Psoas muscle (tissue), 8 donors: ENCODE measurements at places on chromosomes 16 and 17.

- no peak for DNase-seq
Observed at GRCh38 chr17:49887744-49888360, 40.0 kb upstream of the TAC4 start.

DNA sequence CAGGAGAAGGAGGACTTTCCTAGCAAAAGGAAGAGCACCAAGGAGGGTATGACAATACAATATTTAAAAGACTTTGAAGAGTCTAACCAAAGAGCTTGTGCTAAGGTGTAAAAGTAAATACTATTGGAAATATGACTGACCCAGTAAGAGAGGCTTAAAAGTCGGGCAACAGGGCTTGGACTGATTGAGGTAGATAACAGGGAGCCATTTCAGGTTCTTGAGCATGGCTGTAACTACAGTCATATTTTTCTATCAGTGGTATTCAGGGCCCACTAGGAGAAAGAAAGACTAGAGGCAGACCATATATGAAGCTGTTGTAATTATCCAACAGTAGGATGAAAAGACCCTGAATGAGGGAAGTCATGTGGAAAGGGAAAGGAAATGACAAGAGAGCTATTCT is 62.3 kb downstream of the SMURF2 start:
- no peak for DNase-seq

DNA sequence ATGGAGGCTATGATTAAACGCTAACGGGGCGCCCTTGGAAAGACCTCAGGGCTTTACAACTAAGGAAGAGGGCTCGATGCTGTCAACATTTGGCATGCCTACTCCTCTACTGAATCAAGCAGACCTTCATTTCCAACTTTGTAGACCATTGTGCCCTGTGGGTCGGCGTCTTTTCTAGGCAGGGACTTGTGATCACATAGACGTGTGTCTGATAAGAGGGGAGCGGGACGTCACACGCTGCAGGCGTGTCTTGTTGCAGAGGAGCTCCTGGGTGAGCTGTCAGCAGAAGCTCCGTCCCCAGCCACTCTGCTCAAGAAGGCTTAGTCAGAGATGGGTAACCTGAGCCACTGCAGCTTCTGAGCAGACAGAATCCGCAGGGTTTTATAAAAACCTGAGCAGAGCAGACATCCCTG is 2.8 kb downstream of the MAPK8IP3 start:
- DNase-seq, result peak; percentile 64

- no peak for DNase-seq
Observed at GRCh38 chr17:78343543-78344201, 16.2 kb downstream of the SOCS3 start.

- DNase-seq, result no peak
Observed at GRCh38 chr16:31710134-31710533, 163.5 kb upstream of the ZNF267 start.

DNA sequence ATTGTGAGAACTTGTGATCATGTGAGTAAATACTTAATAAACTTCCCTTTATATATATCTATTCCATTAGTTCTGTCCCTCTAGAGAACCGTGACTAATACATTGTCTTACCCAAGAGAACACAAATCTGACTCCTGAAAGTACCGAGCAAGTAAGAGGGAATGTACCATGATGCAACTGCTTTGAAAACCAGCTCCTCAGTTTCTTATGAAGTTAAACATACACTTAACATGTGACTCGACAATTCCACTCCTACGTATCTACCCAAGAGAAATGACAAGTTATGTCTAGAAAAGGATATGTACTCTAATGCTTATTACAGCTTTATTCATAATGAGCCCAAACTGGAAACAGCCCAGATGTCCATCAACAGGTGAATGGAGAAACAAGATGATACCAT is 8.8 kb upstream of the GJD3 start:
- DNase-seq, result no peak

DNA sequence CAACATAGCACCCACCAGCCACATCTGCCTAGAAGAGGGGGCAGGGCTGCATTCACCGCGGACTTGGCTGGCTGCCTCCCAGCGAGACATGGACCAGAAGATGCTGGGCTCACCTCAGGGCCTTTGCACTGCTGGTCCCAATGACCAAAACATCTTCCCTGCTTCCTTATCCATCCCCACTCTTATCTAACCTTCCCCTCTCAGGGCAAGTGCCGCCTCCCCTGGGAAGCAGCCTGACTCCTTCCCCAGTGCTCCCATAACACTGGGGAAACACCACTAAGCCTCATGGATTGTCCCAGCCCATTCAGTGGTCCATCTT is 5.7 kb downstream of the TMC6 start:
- DNase-seq, result no peak

DNA sequence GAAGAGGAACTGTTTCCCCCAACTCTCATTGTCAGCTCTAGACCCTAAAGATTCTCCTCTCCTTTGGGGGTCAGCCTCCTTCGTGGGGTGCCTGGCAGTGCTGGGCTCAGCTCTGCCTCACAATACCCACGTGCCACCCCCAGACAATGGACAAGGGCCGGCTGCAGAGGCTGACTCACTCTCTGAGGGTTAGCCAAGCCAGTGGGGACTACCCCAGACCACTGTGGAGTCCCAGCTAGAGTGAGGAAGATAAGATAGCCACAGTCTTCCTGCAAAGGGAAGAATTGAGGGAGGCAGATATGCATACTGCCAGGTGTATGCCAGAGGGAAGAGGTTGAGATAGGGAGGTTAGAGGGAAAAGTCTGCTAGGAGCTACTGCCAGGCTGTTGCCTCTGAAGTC is 13.5 kb upstream of the MTMR4 start:
- DNase-seq, result no peak

DNA sequence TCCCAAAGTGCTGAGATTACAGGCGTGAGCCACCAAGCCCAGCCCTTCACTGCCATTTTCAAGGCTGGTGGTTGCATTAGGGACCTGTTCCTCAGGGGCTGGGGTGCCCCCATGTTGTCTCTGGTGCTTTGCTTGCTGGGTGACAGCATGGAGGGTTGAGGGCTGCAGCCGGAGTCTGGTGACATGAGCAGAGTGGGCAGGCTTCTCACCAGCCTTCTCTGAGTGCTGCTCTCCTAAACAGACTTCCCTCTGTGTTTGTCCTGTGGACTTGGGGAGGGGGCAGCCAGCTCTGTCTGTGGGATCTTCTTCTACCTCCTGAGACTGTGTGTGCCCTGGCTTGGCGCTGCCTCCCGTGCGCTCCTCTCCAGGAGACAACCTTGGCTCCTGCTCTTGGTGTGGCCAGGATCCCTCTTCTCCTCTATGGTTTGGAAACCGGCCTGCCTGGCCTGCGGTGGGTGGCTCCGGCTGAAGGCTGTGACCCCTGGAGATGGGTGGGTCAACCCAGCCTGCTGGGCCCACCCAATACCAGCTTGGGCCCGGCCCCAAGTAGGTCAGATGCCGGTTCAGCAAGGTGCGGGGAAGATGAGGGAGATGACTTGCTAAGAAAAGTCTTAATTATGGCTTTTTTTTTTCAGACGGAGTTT is 72.1 kb downstream of the PDPK1 start:
- DNase-seq, result no peak

DNA sequence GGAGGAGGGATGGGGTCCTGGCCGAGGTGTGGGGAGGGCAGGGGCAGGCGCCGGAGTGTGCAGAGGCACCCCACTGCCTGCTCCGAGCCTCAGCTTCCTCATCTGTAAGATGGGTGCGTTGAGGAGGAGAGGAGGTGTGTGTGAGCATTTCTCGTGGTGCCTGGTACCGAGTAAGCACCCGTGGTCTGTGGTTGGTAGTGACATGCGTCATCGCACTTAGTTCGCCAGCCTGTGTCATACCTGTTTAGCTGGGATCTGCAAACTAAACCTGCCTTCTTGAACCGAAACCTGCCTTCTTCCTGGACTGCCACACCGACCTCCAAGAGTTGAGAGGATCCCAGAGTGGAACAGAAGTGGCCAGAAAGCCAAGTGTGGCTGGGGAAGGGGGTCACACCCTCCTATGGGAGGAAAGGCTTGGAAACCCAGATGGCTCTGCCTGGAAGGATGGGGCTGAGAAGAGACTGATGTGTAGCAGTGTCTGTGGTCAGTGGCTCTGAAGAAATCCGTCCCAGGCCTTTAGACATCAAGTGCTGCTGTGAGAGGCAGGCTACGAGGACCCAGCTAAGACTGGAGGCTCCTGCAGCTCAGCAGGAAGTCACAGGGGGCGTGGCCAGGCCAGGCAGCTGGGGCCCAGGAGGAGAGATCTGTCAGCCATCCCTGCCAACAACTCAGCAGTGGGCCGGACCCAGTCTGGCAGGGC is 162.6 kb upstream of the PLCG2 start:
- DNase-seq, result peak; percentile 72

GRCh38 chr17:39899215-39899614 is 19.2 kb downstream of the GSDMB start:
- no peak for DNase-seq

DNA sequence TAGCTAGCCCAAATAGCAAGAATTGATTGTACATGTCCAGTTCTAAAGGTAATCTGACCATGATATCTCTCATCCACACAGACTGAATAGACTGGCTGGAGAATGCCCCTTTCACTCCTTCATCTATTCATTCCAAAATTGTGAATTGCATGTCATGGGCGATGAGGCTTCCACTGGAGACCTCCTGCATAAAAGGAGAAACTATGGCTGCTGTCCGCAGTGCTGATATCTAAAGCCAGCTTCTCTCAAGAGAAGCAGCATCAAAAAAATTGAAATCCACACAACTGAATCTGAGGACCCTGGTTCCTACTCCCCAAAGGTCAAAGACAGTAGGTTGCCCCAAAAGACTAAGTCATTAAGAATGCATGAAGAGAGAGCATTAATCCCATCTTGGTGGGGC is 7.9 kb upstream of the SCNN1G start:
- DNase-seq, result no peak

DNA sequence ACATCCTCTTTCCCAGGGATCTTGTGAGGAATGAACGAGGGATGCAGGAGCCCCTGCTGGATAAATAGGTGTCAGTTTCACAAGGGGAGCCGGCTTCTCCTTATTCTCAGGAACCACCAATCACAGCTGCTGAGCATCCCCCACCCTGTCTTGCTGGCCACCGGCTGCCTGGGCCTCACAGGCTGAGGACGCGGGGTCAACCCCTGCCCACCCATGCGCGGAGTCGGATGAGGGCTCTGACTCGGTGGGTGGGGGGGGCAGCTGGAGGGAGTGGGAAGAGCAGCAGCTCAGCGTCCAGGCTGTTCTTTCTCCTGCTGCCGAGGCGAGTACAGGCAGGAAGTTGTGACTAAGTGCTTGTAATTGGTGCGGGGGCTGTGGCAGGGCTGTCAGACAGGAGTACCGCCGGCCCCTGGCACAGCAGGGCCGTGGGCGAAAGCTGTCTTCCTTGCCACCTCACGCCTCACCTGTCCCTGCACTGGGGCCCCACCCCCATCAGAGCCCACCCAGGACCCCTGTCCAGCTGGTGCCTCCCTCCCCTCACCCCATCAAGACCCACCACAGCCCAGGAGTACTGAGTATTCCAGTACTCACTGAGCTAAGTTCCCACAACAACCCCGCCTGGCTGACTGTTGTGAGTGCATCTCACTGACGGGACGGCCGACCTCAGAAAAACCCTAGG is 11.0 kb upstream of the DPEP1 start:
- DNase-seq, result no peak

GRCh38 chr16:21300309-21301167 is 22.4 kb upstream of the CRYM start:
- peak; percentile 89 for DNase-seq

- DNase-seq, result no peak
Observed at GRCh38 chr17:59812139-59812538, 80.6 kb downstream of the TUBD1 start.

- no peak for DNase-seq
Observed at GRCh38 chr17:62030264-62030663, 34.8 kb downstream of the MED13 start.

- peak; percentile 87 for DNase-seq
Observed at GRCh38 chr17:29111816-29112499, 68.2 kb downstream of the MYO18A start.

GRCh38 chr16:50671644-50672260 is 9.4 kb downstream of the SNX20 start:
- no peak for DNase-seq

DNA sequence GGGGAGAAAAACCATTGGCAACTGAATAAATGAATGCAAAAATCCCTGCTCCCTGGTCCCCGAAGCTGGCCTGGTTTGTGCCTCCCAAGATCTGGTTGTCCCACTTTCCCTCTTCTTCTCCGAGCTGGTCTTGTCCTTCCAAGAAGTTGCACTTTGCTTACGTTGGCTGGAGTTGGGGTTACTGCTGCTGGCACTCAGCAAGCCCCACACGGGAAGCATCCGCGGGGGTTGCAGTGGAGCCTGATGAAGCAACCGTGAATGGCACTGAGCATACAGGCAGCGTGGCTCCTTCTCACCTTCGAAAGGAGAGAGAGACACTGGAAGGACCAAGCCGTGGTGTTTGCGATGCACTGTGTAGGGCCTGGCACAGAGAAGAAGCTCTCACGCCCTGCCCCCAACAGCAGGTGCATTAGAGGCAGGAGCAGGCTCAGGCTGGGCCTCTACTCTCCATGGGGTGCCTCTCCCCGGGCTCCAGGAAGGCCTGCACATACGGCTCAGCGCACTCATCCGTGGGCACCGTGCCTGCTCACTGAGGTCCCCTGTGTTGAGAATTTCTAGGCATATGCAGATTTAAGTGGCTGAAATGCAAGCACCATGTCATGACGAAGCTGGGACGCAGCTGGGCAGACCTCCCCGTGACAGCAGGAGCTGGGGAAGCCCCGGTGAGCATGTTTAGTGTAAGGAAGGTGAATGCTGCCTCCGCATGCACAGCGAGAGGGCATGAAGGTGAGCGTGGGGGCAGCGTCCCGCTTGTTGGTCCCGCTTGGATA is 12.1 kb downstream of the CA5A start:
- DNase-seq, result no peak

DNA sequence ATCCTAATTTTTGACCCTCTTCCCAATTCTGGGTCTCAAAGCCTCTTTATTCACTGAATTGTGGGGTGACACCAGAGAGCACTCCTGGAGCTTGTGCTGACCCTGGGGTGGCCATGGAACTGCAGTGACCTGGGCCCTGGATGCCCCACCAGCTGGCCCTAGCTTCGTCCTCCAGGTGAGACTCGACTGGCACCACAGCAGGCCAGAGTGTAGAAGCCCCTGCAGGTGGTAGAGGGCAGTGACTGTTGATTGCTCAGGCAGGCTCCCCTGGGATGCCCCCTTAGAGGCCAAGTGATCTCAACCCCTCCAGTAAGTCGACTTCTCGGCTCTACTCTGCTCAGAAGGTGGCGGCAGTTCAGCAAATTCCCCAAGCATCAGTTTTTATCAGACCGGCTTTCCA is 6.4 kb downstream of the FA2H start:
- DNase-seq, result no peak

GRCh38 chr16:9056061-9056460 is 35.4 kb upstream of the HAPSTR1 start:
- no peak for DNase-seq
